T-helper 2 cell (primary cell): ENCODE measurements at places on chromosomes 5 and 9.

GRCh38 chr5:76718880-76719279 is 3.0 kb downstream of the F2R start:
- DNase-seq: no peak

- no peak for DNase-seq
These were observed 67.9 kb downstream of the TEK start for GRCh38 chr9:27176971-27177370.

DNA sequence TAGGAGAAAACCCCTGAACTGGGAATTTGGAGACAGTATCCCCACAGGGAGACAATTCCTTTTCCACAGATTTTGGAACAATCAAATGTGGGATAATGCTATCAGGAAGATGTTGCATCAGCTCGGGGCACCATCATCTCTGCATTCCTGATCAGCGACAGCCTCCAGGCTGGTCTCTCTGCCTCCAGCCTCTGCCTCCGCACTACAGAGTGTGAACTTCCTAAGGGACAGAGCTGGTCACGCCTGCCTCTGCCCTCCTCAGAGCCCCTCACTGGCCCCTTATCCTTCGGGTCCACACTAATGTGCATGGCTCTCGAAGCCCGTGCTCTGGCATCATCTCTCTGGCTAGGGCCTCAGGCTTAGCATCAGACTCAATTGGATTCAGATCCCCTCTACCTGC is 8.6 kb downstream of the FOXI1 start:
- no peak for DNase-seq

GRCh38 chr9:34490360-34490759 is 31.8 kb downstream of the DNAI1 start:
- DNase-seq: no peak

- DNase-seq: no peak
These were observed 56.3 kb downstream of the ST8SIA4 start for GRCh38 chr5:100846772-100847171.

GRCh38 chr9:81573415-81574321 is 115.7 kb downstream of the TLE1 start:
- DNase-seq: no peak

DNA sequence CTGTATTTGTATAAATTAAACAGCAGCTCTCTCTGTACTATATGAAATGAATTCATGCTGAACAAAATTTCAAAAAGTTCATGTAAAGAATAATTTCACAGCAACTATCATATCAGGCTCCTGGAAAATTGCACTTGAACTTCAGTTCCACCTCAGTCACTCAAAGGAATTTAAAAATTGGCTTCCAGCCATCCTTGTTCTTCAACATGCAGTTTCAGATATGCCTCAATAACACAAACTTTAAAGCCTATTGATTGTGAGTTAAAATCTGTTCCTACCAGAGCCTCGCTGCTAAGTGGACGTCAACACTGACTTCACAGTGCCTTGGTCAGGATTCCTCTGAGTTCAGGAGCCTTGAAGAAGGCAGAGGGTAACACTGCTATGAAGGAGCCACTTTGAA is 418.7 kb upstream of the WWC1 start:
- no peak for DNase-seq

DNA sequence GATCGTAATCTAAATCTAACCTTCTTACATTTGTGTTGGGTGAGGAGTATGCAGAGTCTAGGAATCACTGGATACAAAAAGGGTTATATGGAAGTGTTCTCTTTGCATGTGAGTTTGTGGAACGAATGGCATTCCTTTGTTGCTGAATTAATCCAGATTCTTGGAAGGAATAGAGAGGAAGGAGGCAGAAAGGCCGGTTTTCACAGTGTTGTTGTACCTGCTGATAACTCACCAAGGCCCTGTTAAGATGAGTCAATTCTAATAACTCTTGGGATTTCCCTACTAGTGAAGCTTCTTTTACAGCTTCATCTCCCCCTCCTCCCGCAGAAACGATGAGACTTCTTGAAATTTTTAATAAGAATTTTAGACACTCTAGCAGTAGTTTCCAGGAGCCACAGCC is 84.0 kb downstream of the ZSWIM6 start:
- no peak for DNase-seq

GRCh38 chr9:29945012-29945411 is 2371.7 kb upstream of the C9orf72 start:
- DNase-seq: no peak

GRCh38 chr9:82539146-82539545 is 523.8 kb downstream of the RASEF start:
- DNase-seq: no peak

DNA sequence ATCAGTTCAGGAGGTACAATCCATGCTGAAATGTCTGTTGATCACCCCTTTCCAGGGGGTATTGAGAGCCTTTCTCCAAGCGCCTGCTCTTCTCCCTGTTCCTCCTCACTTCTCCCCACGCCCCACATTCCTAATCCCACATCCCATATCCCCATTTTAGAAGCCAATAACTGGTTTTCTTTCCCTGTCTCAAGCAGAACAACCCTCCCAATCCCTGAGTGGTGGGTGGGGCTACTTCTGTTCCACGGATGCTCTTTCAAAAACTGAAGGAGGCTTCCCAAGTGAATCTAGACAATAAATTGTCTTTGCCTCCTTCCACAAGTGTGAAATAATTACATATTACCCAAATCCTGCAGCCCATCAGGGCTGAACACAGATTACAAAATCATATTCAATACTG is 77.0 kb upstream of the SEMA6A start:
- no peak for DNase-seq
